ENCODE measurements at places on chromosomes 2 and 18.
A peak's percentile ranks its signal among the peaks of the same experiment; 100 is the strongest.

DNA sequence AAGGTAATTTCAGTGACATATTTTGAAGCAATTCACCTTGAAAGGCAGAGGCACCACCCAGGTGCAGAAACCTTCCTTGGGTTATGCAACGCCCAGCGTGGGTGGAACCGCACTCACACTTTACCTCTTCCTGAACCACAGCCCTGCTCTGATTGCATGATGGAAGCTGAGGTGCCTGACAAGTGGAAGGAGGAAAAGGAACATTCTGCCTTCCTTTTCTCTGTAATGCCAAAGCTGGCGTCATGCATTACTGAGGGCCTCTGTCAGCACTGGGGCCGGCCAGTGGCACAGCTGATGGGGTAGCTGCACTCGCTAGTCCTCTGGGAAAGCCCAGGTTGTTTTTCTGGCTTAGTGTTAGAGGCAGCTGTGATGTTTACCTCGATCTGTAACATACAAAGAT is 266.5 kb downstream of the NEDD4L start:
- DNase-seq = peak; percentile 38

DNA sequence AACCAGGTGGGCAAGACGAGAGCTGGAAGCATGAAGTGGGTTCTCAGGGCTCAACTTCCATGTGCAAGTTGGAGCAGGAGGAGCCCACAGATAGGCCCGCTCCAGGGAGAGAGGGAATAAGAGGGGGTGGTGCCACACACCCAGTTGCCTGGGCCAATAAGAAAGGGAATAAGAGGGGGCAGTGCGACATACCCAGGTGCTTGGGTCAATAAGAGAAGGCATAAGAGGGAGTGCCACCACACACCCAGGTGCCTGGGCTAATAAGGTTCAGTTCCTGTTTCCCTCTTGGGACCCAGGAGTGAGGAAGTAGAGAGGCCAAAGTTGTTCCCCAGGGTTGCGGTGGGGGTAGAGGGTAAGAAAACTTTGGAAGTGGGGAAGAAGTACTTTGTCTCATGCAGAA is 127.5 kb downstream of the LAMA3 start:
- no peak for DNase-seq

- DNase-seq = no peak
These were observed 62.3 kb upstream of the MGAT4A start for GRCh38 chr2:98793275-98793674.

DNA sequence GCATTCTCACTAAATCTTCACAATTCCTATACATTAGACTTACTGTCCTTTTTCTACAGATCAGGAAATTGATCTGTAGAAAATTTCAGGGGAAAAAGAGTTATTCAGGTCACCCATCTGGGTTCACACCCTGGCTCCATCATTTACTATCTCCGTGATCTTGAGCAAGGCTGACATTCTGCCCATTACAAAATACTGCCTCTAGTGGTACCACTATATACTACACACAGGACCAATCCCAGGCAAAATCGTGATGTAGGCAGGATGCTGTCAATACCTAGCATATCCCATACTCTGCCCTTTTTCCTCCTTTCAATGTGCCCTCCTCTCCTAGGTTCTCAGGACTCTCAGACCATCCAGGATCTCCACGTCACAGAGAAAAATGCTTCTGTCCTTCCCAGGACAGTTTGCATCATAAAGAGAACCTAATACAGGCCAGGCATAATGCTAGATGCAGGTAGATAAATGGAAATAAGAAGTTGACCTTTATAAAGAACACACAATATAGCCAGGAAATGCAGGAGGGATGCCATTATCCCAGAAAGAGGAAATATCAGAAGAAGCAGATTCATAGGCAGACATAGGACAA is 101.9 kb downstream of the CDH20 start:
- no peak for DNase-seq

GRCh38 chr2:145226901-145227300 is 707.0 kb upstream of the ZEB2 start:
- DNase-seq = no peak

DNA sequence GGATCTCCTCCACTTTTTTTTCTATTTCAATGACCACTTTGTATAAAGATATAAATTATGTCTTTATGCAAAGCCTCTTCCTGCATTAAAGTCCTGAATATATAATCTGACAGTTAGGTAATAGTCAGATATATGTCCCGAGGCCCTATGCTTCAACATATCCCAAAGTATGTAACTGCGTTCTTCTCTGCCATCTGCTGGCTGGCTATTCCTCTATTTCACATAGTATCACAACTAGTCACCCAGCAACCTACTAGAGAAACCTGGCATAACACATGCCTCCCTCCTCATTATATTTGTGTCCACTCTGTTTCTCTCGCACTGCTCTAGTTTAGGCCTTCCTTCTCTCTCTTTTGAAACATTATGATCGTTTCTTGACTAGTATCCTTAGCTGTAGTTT is 640.8 kb downstream of the DPP10 start:
- no peak for DNase-seq

GRCh38 chr2:84160453-84160852 is 298.6 kb downstream of the SUCLG1 start:
- DNase-seq = no peak

- DNase-seq = no peak
These were observed 31.6 kb upstream of the VWC2L start for GRCh38 chr2:214379227-214379626.
